ENCODE measurements at places on chromosomes 12 and 14.

- DNase-seq: no peak
These were observed 38.1 kb upstream of the TMED10 start for GRCh38 chr14:75214558-75214957.

- no peak for DNase-seq
These were observed 671 bp downstream of the ESYT1 start for GRCh38 chr12:56128670-56129205.

GRCh38 chr14:102356280-102356679, 6.4 kb downstream of the CINP start:
- DNase-seq: no peak

- no peak for DNase-seq
These were observed 213.7 kb downstream of the SLC2A13 start for GRCh38 chr12:39892146-39892545.
